ENCODE measurements at places on chromosomes 1 and 21.

DNA sequence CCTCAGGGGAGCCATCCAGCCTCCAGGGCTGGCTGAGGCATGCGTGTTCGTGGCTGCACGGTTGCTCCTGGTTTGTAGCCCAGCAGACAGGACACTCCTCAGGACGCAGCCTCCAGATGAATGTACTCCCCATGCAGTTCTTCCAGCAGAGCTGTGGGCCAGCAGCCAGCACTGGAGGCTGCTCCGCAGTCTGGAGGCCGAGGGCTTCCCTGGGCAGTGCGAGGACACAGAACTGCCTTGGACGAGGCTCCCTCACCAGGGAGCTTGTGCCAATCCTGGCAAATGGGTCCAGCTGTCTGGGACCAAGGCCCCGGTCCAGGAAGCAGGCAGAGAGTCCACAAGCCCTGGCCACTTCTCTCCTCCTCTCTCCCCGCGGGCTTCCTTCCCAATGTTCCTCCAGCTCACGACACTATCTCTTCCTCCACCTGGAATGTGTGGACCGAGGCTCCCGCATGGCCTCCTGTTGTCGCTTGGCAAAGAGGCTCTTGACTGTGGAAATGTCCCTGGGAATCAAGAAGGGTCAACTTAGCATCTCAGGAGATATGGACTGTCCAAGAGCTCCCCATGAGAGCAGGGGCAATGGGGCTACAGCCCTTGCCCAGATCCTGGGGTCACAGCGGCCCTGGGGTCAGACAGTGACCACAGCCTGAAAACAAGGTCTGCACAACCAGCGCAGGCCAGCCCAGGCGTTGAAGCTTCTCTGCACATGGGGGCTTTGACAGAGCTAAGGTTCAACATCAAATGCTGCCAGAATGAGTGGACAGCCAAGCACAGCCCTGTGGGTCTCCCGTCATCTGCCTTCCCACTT lies 5.3 kb downstream of the EDN2 start:
- no peak for DNase-seq

- DNase-seq, result no peak
These were observed 98.8 kb upstream of the DUSP10 start for GRCh38 chr1:221840511-221841243.

- DNase-seq, result no peak
These were observed 411.3 kb downstream of the NPHP4 start for GRCh38 chr1:5580926-5581325.

DNA sequence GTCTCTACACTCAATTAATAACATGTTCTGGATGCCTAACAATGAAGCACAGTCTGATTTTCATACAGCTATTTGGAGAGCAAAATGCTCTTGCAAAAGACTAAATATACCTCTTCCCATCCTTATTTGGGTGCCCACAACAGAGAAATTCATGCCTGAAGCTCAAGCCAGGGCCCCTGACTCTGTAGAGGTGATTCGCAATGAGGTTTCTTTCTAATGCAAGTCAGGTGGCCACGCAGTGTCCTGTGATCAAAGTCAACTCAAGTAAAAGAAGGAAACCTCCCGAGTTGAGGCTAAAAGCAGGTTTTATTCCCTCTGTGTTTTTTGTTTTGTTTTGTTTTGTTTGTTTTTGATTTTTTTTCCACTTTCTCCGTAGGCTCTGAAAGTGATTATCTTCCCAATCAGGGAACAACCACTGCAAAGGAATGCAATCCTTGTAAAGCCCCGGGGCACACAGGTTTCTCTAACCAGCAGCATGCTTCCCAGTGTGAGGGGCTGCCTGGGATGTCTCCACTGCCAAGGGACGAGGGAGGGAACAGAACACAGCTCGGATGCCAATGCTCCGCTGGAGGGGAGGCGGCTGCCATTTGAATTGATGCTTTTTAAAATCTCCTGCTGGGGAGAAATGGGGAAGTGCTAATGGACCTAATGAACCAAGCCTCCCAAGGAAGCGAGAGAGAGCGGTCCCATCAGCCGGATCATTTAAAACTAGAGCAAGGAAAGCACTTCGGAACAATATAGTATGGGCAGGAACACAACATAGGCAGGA lies 73.8 kb upstream of the SSX2IP start:
- peak; percentile 72 for DNase-seq

- no peak for DNase-seq
These were observed 47.1 kb upstream of the INSL5 start for GRCh38 chr1:66848193-66848592.

DNA sequence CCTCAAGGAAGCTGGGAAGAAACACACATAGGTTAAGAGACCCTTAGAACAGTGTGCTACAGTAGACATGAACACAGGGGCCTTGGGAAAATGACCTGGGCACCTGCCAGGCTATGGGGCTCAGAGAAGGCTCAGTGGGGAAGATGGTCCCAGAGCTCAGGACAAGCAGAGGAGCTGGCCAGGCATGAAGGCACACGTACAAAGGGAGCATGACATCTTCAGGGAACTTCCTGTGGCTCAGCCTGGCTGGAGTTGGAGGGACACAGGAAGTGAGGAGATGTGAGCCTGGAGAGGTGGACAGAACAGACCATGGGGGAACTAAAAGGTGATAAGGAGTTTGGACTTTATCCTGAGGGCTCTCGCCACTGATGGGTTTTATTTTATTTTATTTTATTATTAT lies 3.8 kb upstream of the SLC50A1 start:
- DNase-seq, result no peak

- peak; percentile 83 for DNase-seq
These were observed 172.6 kb downstream of the APP start for GRCh38 chr21:25997788-25998611.

GRCh38 chr1:231663211-231663792 lies 36.7 kb downstream of the DISC1 start:
- no peak for DNase-seq

DNA sequence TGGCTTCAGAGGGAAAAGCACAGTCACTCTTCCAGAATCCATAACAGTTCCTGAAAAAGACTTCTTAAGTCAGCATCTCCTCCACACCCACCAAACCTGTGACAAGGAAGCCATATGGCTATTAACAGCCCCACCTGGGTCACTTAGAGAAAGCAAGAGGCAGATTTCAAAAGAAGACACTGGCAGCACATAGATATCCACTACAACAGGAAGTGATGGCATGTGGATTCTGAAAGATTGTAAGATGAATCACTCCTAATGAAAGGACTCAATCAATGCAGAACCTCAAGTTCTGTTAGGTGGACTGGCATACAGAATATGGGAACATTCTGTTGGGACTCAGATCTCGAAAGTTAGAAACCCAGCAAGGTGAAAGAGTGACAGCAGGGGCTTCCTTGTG lies 365.9 kb downstream of the TGFB2 start:
- no peak for DNase-seq

DNA sequence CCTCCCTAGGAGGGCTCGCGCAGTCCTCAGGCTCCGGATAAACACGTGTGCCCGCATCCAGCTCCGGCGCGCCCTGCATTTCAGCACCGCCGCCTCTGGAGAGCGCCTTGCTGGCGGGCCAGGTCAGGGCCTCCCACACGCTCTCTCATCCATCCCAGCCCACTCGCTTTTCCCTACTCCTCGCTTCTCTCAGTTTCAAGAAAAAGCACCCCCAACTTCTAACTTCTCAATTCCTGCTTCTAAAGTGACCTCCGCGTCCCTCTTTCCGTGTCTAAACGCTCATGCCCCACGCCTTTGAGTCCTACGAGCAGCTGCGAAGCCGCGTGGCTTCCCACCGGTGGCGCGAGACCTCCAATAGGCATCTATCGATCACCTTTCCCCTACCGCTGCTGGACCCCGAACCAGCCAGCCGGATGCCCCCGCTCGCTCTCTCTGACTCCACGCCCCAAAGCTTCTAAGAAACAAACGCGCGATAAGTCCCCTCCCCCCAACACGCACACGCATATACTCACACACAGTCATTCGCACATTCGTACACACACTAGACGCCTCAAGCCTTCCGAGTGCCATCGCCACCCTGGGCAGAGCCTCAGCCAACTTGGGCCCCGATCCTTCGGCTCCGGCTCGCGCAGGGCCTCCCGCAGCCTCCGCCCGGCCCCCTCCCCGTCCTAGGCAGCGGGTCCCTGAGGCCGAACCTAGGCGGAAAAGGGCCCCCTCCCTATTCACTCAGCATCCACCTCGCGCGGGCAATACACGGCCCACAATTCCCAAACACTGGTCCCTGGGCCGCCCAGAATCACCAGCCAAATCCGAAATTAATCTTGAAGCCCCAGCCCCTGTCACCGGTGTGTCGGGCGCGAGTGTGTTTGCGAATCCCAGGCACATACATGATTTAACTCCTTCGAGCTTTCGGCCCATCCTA lies 1.1 kb downstream of the NMNAT2 start:
- DNase-seq, result peak; percentile 75

DNA sequence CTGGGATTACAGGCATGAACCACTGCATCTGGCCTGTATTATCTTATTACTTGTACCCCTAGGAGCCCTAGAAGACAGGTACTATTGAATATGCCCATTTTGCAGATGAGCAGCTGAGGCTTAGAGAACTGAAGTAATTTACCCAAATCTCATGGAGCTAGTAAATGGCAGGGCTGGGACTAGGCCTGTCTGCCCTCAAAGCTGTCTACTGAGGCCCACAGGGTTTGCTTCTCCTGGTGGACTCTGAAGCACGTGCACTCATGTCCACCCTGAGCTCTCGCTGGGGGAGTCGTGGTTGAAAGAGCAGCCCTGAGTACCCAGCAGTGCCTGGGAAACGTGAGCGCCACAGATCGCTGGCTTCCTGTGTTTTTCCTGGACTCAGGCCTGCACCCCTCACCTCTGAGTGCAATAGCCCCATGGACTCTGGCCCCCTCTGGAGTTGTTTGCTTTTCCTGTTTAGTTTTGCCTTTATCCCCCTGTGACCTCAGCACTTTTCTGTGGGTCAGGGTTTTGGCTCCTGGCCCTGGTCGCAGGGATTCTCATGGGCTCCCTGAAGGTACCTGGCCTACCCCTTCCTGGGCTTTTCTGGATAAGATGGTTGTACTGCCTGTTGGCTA lies 52.4 kb downstream of the ARHGEF10L start:
- DNase-seq, result no peak

- no peak for DNase-seq
These were observed 24.8 kb downstream of the ATPAF1 start for GRCh38 chr1:46643368-46643775.

GRCh38 chr1:89350298-89350697 lies 13.6 kb upstream of the GBP6 start:
- no peak for DNase-seq

GRCh38 chr1:223176437-223176836 lies 33.4 kb upstream of the TLR5 start:
- DNase-seq, result no peak

DNA sequence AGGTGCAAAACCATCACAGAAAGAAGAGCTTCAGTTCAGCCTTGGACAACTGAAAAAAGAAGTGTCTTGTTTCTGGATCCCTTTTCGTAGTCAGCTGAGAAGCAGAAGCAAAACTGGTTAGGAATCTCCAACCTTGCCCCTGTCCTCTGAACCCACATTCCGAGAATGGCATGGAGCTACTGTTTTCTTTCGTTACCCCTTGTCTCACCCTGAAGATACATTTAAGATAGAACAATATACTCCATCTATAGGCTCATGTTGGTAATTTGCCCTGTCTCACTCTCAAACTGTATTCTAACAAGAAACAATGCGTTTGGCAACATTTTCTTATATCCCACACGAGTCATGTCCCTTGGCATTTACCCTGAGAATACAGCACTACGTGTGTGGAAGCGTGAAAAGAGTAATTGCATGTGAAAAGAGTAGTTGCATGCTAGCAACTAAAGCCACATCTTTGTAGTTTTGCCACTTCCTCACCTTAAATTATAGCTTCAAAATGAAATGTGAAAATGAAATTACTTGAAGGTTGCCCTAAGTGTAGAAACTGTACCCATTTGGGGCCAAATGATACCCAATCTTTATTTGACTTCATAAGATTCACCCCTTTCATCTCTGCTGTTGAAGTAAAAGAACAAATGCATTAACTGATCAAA lies 5.3 kb downstream of the SLAMF7 start:
- no peak for DNase-seq

- DNase-seq, result no peak
These were observed 7.0 kb upstream of the IGSF21 start for GRCh38 chr1:18100491-18101063.

DNA sequence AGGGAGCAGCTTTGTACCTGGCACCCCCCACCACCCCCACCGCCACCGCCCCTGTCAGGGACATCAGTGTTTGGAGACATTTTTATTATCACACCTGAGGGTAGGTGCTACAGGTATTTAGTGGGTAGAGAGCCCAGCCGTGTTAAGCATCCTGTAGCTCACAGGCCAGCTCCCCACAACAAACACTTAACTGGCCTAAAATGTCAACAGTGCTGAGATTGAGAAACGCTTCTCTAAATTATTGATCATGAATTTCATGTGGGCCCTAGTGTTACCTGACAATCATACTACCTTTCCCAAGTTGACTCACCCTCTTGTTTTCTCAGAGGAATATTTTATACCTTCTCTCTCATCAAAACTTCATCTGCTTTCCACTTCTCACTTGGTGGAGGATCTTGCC lies 21.4 kb downstream of the ELF3 start:
- no peak for DNase-seq

DNA sequence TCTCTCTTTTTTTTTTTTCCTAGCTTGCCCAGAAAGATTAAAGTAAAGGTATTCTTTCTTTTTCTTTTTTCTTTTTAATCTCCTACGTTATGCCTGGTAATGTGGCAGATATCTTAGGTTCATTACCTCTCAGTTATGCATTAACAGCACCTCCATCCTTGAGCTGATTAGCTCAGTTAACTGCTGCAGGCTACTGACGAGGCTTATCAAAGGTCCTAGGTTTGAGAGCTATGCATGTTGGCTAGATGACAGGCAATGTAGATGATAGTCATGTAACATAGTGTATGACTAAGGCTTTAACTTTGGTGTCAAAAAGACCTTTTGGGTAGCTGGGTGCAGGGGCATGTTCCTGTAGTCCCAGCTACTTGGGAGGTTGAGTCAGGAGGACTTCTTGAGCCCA lies 53.7 kb upstream of the CACYBP start:
- DNase-seq, result no peak

GRCh38 chr1:187313115-187313514 lies 484.4 kb downstream of the PLA2G4A start:
- no peak for DNase-seq

GRCh38 chr1:110976089-110976488 lies 12.4 kb upstream of the LRIF1 start:
- no peak for DNase-seq

DNA sequence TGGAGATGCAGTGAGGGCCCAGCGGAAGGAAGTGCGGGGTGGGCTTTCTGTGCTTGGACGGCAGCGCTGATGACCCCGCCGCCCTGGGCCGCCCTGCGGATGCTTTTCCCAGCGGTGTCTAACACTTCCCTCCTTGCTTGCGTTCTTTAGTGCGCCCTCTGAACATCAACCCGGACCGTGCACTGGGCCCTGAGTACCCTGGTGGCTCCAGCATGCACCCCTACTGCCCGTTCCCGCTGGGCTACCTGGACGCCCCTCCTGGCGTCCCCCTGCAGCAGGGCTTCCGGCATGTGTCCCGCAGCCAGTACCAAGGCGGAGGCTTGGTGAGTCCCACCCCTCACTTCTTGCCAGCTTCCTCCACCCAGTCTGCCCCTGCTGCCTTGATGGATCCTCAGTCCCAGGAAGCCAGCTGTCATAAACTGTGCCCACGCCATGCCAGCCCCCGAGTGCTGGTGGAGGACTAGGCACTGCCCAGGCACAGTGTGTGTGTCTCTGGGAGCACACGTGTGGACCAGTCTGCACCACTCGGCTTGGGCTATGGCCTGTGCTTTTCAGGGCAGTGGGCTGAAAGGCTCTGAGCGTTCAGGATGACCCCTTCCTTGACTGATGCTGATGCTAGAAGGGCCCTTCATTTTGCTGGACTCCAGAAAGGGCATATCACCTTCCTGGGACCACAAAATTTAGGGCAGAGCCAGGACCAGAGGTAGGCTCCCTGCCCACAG lies 2.3 kb downstream of the DMRTB1 start:
- DNase-seq, result no peak

- DNase-seq, result no peak
These were observed 9.7 kb downstream of the PTPN14 start for GRCh38 chr1:214541693-214542092.

All from NT2/D1 (cell line).